Esophagus muscularis mucosa (tissue), 4 donors: ENCODE measurements at places on chromosomes 3 and 15. TPM values are rescaled to one million over a fixed set of nuclear protein-coding genes. Genes with fewer than 3 reads are reported as not detected.

The SACM1L gene
- 36.0 TPM for total RNA-seq

- no peak overlapping the region for H3K4me3 ChIP-seq
- no peaks in the 10 kb centered on the region for H3K4me1 ChIP-seq
- H3K27ac ChIP-seq = no peak overlapping the region
- no peaks in the 10 kb centered on the region for H3K27me3 ChIP-seq
Observed at GRCh38 chr3:28386049-28386448, 37.4 kb upstream of the AZI2 start.

GRCh38 chr15:87416591-87417257 lies 839.8 kb downstream of the NTRK3 start:
- H3K27ac ChIP-seq = no peak overlapping the region
- no peaks in the 10 kb centered on the region for H3K36me3 ChIP-seq
- H3K27me3 ChIP-seq = no peaks in the 10 kb centered on the region
- no peaks in the 10 kb centered on the region for H3K4me1 ChIP-seq

GRCh38 chr3:127106053-127106452 lies 86.9 kb upstream of the PRR23E start:
- H3K4me1 ChIP-seq = peaks cover 8% of the 10 kb centered on the region
- no peak overlapping the region for H3K4me3 ChIP-seq
- H3K27ac ChIP-seq = no peak overlapping the region

The ZIC1 gene
- not detected for total RNA-seq

The CCR8 gene
- total RNA-seq = not detected

DNA sequence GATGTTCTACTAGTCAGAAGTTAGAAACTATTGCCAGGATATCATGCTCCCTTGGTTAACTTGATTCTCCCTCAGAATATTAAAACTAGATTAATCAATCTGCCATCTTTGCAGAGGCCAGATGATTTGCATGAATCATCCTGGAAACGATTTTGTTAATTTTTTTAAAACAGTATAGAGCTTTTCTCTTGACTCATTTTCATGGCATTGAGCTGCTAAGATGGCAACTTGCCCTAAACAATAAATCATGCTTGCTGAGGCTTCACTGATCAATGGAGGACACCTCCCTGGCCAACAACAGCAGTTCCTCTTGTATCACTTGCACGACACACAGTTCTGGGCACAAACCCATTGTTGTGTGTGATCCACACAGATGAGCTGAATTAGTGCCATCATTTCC lies 109.1 kb downstream of the COL6A6 start:
- H3K36me3 ChIP-seq = no peaks in the 10 kb centered on the region
- H3K27ac ChIP-seq = no peak overlapping the region
- peak; percentile 34 for DNase-seq
- H3K27me3 ChIP-seq = no peaks in the 10 kb centered on the region
- no peaks in the 10 kb centered on the region for H3K4me1 ChIP-seq

The LRRC34 gene
- total RNA-seq = 2.1 TPM

The CYP8B1 gene
- not detected for total RNA-seq

The GP5 gene
- total RNA-seq = 0.34 TPM

The ICE2 gene
- total RNA-seq = 30.4 TPM
